ENCODE measurements at places on chromosomes 12 and 14. TPM values are rescaled to one million over a fixed set of nuclear protein-coding genes. Genes with fewer than 3 reads are reported as not detected.

HHIPL1 gene
- total RNA-seq, result 3.2 TPM

- DNase-seq, result no peak
Observed at GRCh38 chr14:94974893-94975292, 182.4 kb downstream of the DICER1 start.

FAIM2 gene
- 12.9 TPM for total RNA-seq

GRCh38 chr12:1551496-1551895 lies 42.9 kb downstream of the FBXL14 start:
- DNase-seq, result no peak

GRCh38 chr12:24109381-24110039 lies 160.0 kb upstream of the SOX5 start:
- no peak for DNase-seq

- no peak for DNase-seq
Observed at GRCh38 chr12:71548893-71549292, 109.3 kb downstream of the LGR5 start.

POTEM gene
- not detected for total RNA-seq

DNA sequence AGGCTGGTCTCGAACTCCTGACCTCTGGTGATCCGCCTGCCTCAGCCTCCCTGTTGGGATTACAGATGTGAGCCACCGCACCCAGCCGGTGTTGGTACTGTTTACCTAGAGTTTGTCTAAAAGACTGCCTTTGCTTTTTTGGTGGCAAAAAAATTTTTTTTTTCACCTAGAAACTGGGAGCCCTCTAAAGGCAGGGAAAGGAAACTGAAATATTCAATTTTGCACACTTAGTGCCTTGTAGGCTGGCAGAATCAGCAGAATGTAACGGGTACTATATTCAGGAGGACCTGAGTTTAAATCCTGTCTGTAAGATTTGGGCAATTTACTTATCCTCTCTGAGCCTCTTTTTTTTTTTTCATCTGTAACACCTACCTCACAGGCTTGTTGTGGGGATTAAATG lies 43.6 kb downstream of the PAPLN start:
- no peak for DNase-seq

DNA sequence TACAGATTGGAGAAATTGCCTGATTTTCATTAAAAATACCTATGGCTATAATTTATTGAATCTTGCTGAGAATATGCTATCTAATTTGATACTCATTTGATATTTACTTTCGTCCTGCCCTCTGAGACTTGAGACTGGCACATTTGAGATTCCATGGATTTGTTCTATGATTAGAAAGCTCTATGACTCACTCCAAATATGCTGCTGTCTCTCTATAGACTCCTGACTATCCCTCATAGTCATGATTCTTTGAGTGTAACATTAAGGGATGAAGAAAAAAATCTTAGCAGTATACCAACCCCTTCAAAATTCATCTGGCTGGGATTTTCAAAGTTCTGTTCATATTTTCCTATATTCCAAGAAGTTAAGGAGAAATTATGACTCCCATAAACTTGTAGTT lies 191.9 kb downstream of the LRIG3 start:
- DNase-seq, result no peak
